ENCODE measurements at places on chromosomes 4 and X. TPM values are rescaled to one million over a fixed set of nuclear protein-coding genes. Genes with fewer than 3 reads are reported as not detected.
A peak's percentile ranks its signal among the peaks of the same experiment; 100 is the strongest.

GRCh38 chrX:119735467-119735866 is 22.9 kb upstream of the SOWAHD start:
- no peak for DNase-seq

DNA sequence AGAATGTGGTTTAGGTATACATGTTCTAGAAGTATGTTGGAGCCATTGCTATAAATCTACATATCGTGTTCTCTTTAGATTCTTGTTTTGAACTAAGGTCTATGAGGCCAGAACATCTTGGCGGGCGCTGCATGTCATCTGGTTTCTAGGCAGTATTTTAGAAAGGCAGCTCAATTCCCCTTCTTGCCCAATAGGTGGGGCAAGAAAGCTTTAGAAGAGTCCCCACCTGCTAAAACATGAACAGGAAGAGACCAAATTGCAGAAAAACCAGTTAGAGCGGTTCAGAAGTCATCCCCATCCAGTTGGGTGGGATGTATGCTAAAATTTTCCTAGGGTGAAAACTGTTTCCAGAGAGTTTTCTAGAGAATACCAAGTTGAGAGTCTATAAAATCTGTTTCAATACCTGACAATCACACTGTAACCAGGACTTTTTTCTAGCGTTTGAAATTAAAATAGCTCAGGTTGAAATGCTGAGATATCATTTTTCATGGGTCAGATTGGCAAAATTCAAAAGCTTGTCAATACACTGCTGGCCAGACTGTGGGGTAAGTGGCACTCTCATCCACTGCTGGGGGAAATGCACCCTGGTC is 17.5 kb upstream of the SH3KBP1 start:
- DNase-seq: peak; percentile 79

The GAB3 gene
- total RNA-seq: 0.50 TPM

The FGD1 gene
- total RNA-seq: 24.9 TPM

The NPY5R gene
- total RNA-seq: 2.4 TPM

The MOSPD2 gene
- total RNA-seq: 9.5 TPM

The SH2D1A gene
- not detected for total RNA-seq

The GPR34 gene
- total RNA-seq: not detected

The PRR32 gene
- not detected for total RNA-seq

The CRMP1 gene
- total RNA-seq: 143 TPM
